Fibroblast of lung (primary cell): ENCODE measurements at places on chromosomes 1 and 21.

- DNase-seq: no peak
These were observed 5.4 kb upstream of the IGSF8 start for GRCh38 chr1:160103658-160104408.

GRCh38 chr1:116483481-116484309, 87.1 kb downstream of the CD58 start:
- DNase-seq: no peak

- peak; percentile 75 for DNase-seq
These were observed 5.1 kb downstream of the CTNNBIP1 start for GRCh38 chr1:9905010-9905409.

DNA sequence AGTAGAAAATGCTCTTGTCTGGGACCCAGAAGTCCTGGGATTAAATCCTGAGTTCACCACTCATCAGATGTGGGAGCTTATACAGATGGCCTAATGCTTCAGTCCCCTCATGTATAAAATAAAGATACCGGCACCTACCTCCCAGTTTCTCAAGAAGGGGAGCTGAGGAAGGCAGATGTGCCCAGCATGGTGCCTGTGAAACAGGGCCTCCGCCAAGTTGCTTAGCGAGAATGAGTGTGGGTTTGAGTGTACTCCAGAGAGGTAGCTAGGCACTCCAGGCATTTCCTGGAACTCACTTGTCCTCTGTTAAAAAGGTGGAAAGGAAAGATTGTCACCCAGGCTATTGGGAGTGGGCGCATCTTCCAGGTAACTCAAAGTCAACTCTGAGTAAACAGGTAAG, 37.8 kb downstream of the IER5 start:
- DNase-seq: no peak

DNA sequence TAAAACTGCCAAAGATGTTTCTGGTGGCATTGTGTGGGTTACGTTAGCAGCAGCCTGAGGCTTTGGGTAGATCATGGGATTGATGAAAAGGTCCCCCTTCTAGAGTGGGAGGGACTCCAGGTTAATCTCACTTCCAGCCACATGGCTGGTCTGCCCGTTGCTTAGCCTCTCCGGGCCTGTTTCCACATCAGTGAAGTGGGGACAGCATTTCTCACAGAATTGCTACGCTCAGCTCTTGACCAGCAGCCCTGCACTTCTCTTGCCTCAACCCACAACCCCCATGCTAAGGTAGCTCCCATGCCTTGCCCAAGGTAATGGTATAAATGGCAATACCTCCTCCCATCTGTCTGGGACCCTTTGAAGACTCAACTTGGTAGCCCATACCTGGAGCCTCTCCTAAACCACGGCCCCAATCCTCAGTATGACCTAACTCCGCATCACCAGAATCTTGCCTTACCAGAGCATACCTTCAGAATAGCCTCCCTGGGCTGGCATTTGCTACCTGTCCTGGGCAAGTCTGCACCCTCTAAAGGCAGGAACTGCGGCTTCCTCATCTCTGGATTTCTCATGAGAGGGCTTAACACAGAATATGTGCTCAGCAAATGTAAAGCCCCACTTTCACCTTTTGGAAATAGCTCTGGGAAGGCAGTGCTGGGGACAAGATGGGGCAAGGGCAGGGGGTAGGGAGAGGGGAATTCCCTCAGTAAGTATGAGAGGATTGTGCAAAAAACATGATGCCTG, 10.9 kb upstream of the GUCA2A start:
- no peak for DNase-seq

GRCh38 chr1:182135946-182136345, 74.4 kb upstream of the ZNF648 start:
- no peak for DNase-seq

DNA sequence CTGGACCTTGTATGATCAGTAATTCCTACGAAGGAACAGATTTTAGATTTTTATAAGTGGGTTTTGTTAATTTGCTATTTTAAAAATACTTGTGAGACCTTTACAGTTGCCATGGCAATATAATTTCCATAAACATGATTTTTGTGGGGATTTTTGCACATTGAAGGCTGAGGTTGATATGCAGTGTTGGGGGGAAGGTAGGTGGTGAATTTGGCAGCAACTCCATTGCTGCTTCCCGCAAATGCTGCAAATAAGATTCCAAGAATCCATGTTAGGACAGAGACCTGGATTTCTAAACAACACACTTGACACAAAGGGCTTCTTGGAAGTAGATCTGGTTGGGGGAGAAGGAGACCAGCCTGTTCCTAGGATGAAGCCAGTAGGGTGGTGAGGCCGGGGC, 18.2 kb downstream of the STUM start:
- no peak for DNase-seq

- DNase-seq: no peak
These were observed 22.3 kb downstream of the ZBTB8B start for GRCh38 chr1:32487182-32487581.

DNA sequence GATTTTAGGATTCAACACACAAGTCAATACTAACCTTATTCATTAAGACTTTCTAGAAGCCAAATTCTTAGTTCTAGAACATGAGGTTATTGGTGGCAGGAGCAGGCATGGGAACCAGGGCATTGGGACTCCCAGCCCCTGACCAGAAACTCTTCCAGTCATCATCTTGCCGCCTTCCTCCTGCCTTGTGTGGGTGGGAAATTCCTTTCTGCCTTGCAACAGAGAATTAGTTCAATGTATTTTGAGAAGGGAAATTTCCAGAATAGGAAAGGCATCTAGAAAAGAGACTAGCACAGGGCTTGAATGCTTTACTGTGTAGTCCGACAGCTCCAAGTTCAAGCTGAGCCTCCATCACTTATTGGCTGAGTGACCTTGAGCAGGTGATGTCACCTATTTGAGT, 8.7 kb downstream of the GRHL3 start:
- DNase-seq: peak; percentile 73

DNA sequence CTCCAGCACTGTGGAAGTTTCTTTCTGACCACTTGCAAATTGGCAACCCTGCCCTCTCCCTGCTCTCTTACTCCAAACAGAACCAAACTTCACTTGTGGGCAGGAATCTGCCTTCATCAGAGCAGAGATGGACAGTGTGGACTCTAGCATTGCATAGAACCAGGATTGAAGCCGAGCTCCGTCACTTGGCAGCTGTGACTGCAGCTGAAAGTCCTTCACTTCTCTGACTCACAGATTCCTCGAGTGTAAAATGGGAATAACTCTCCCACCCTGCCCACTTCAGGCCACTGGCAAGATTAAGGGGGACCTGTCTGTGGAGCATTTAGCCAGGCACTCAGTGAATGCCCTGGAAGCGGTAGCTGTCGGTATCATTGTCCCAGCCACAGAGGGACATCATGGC, 75.7 kb upstream of the ZBTB40 start:
- DNase-seq: peak; percentile 3

- DNase-seq: no peak
These were observed 986 bp upstream of the RNF186 start for GRCh38 chr1:19815801-19816736.

DNA sequence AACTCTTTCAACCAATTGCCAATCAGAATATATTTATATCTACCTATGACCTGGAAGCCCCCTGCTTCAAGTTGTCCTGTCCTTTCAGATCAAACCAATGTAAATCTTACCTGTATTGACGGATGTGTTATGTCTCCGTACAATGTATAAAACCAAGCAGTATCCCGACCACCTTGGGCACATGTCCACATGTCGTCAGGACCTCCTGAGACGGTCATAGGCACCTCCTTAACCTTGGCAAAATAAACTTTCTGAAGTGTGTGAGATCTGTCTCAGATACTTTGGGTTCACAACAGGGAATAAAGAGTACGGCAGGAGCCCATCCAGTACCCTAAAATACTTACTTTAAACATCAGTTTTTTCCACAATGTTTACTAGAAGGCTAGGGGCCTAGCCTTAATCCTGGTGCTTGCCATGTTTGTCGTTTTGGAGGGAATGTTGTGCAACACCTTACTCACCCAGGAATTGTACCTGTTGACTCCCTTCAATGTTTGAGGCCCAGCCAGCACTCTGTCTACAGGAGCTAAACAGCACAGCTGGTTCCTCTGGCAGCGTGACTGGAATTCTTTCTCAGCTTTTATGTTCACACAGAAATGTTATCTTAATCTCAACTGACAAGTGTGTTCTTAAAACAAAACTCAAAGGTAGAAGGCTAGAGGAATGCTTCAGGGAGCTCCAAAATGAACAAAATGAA, 90.8 kb upstream of the USP25 start:
- no peak for DNase-seq

- no peak for DNase-seq
These were observed 32.3 kb upstream of the PRDM2 start for GRCh38 chr1:13667691-13668090.

GRCh38 chr1:229590119-229590518, 31.6 kb upstream of the ABCB10 start:
- DNase-seq: no peak

GRCh38 chr1:202367271-202367670, 18.8 kb downstream of the PPP1R12B start:
- DNase-seq: peak; percentile 10

GRCh38 chr1:172900376-172900997, 150.3 kb downstream of the TNFSF18 start:
- no peak for DNase-seq
